ENCODE measurements at places on chromosomes 16 and 17.

DNA sequence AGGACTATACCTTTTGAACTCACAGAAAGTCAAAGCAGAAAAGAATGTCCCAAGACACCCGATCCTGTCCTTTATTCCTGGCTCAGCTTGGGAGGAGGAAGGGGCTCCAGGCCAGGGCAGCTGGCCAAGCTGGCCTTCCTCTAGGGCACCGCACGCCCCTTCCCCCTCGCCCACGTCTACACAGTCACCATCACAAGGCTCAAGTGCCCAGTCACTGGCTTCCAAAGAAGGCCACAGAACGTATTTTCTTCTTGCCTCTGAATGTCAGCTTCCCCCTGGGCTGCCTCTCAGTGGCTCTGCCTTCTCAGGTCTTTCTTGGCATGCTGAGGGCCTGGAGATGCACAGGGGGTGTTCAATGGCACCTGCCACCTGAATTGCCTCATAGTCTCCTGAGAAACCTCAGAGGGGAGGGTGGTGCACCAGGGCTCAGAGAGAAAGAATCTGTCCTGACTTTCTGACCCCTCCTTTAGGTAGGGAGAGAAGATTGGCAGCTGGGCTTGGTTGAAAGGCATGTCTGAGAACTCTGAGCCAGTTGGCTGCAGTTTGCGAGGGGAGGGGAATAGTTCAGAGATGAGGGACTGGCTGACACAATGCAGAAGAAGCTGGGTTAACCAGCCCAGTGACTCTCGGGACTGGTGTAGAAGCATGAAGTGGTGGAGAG is 2.1 kb downstream of the DHRS11 start:
- DNase-seq, result no peak

DNA sequence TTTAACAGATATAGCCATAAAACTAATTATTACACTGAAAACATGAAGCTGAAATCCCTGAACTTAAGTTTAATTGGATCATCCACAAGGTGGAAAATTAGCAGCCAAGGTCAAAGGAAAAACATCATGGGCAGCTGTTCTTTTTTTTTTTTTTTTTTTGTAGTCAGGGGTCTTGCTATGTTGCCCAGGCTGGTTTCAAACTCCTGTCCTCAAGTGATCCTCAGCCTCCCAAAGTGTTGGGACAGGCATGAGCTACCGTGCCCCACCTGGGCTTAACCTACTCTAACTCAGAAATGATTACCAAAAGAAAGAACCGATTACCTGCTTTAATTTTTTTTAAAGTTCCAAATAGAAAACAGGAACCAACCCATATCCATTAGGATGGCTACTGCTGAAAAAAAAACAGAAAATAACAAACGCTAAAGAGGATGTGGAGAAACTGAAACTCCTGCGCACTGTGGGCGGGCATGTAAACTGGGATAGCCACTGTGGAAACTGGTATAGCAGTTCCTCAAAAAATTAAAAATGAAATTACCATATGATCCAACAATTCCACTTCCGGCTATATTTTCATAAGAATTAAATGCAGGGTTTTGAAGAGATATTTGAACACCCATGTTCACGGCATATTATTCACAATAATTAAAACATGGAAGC is 8.6 kb downstream of the CMC2 start:
- no peak for DNase-seq

DNA sequence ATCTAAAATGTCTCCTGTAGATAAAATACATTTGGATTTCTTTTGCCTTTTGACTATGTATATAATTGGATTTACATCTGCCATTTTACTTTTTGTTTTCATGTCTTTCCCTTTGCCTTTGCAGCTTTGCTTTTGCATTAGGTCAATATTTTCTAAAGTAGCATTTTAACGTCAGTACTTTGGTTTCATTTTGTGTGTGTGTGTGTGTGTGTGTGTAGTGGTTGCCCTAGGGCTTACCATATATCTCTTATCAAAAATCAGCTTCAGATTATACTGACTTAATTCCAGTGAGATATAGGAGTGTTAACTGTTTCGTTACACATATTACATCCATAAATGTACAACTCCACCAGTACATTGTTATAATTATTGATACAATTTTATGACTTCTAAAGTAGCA is 26.1 kb downstream of the AKTIP start:
- no peak for DNase-seq

DNA sequence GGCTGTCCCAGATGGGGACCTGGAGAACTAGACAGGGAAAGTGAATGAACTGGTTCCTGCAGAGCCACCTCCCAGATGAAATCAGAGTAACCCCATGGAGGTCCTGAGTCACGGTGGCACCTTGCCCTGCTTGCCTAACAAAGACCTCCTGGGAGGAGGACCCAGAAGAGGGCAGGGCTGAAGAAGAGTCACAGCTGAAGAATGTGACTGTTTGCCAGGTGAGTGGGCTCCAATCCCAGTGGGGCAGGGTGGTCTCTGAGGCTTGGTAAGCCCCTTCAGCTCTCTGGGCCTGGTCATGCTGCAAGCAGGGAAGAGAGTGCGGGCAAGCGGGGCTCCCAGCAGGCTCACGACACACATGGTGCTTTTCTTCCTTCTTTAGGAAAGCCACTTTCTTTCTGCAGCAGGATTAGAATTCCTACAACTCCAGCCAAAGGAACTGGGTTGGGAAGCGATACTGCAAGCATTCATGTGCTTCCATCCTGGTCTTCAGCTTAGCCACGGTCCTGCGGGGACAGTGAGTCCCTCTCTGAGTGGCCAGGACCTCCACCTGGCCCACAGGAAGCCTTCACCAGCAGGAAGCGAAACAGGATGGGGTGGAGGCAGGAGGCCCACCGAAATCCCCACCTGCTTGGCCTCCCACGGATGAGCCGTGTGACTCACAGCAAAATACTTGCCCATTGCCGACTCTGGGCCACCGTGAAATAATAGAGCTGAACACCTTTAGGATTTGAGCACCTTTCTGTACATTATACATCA is 4.3 kb downstream of the C16orf74 start:
- no peak for DNase-seq

GRCh38 chr16:9647981-9648701 is 534.1 kb downstream of the GRIN2A start:
- no peak for DNase-seq

DNA sequence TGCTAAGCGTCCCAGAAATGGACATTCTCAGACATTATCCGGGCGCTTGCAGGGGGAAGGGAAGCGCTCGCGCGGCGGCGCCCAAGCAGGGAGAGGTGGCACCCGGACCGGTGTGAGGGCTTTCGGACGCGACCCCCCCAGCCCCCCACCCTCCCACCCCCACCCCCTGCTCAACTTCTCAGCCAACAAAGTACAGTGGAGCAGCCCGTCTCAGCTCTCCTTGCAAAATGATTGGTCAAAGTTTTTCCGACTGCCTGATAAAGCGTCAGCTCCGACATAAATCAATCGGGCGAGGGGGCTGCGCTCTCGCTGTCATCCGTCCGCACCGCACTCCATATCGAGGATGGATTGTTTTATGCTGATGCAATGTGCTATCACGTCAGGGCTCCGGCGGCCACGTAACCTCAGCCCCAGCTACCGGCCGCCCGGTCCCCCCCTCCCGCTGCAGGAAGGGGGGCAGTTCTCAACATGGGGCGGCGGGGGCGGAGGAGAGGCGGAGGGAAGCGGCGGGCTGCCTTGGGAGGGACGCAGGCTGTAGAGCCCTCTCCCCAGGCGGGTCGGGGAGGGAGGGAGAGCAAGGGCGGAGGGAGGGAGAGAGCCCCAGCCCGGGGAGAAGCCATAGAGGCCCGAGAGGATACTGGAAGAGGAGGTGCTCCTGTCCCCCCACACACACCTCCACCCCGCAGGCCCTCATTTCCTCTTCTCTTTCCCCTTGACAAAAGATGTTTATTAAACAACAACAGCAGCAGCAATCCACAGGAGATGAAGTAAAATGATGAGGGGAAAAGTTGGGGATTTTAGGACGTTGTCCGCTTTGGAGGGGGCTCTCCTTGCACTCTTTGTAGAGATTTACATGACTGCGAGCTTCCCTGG is at the start of gene HOXB9:
Gene HOXB9, minus strand, starts transcription at position 114 of the 873 bp plus-strand sequence. Its CDS starts 89 bp downstream, at position 25.
- DNase-seq, result peak; percentile 11

DNA sequence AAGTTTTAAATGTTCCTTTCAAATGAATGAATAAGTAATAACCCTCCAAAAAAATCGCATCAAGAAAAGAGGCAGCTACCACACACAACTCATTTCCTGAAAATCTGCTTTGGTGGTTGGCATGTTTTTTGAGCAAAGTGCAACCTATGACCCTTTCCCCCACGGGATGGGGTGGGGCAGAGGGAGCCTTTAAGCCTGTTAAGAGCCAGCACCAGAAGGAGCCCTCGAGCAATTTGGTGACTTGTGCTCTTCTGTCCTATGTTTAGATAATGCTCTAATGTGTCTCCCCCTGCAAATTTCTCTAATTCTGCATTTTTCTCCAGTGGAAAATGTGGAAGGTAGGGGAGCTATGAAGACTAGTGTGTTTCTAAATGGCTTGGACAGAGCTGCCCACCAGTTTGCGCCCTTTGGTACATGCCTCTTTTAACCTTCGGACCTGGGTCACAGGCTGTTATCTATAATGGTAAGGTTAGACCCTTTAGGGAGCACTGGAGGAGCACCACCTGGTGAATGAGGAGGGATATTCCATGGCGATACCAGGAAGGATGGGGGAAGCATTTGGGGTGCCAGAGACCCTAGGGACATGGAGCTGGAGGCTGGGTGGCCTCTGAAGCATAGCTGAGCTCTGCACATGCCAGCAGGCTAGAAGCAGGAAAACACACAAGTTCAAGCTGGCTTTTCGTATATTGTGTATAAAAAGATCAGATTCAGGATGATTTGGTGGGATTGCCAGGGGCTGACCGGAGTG is 1.6 kb downstream of the PYCARD start:
- no peak for DNase-seq

DNA sequence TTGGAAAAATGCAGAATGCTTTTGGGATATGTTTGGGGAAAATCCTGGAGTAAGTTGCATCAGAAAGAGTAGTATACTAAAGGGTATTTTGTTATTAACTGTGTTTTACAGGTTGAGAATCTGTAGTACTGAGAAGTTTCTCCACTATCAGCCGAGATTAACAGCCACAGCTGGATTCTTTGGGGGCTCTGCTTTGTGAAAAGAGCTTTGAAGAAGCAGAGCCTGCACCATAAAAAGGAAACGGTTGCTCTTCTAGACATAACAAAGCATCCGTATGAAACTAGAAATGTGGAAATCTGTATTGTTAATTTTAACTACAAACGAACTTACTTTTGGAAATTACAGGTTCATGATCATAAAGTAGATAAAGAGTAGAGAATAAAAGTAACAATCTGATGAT is 5.3 kb downstream of the NLK start:
- no peak for DNase-seq

- no peak for DNase-seq
Observed at GRCh38 chr17:60748204-60748603, 70.6 kb downstream of the BCAS3 start.

GRCh38 chr17:79621151-79621943 is 10.5 kb upstream of the RBFOX3 start:
- no peak for DNase-seq

GRCh38 chr17:47276868-47277267 is 23.2 kb downstream of the ITGB3 start:
- DNase-seq, result no peak

GRCh38 chr17:38885728-38886642 is 16.1 kb downstream of the LASP1 start:
- no peak for DNase-seq

DNA sequence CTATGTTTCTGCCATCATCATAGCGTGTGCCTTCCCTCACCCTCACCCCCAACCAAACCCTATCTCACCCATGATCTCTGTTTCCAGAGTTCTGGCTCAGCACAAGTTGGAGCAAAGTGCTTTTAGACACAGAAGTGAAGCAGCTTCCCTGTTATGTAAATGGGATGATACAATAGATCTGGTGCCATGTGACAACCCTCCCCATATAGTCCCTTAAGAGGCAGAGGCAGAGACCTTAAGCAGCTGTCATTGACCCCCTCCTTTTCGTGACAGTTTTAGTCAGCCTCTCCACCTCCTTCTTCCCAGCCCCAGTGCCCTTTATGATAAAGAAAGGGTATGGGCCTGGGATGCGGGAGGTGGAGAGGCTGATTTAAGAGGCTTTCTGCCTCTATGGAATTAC is 40.3 kb upstream of the MED13 start:
- no peak for DNase-seq

- DNase-seq, result no peak
Observed at GRCh38 chr16:81638286-81638945, 140.7 kb upstream of the PLCG2 start.

GRCh38 chr16:21638573-21638975 is 13.8 kb downstream of the IGSF6 start:
- DNase-seq, result no peak

- no peak for DNase-seq
Observed at GRCh38 chr16:19068237-19068815, 912 bp downstream of the COQ7 start.

DNA sequence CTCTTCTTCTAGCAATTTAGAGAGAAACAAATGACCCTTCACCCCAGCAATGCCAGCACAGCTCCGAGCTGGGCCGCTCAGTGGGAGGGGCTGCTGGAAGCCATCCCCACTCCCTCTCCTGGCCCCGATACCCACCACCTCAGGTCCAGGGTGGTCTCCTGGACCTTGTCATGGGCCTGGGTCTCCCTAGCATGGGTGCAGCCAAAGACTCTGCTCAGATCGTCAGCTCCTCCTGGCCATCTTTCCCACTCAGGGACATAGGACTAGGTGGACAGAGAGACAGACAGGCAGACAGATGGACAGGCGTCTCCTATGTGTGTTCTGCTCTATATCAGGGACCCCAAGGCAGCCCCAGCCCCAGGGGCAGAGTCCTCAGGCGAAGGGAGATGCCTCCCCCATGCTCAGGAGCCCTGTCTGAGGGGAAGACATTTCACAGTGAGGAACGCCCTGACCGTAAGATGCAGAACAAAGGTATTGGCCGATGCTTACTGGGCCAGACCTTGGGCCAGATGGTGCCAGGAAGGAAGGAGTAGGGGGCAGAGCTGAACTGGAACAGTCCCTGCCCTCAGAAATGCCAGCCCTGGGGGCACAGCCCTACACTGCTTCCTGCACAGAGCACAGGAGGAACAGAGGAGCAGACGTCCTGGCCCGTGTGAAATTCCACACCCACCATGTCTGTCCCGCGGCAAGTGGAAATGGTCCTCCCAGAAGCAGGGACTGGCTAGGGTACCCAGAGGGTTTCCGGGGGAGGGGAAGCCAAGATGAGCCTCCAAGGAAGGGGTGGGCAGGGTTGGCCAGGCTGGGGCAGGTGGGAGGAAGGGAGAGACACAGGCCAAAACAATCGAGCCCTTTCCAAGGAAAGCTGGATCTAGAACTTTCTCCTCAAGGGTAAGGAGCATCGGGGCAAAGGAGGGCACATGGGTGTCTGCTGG is 13.0 kb downstream of the PITPNM3 start:
- DNase-seq, result no peak

DNA sequence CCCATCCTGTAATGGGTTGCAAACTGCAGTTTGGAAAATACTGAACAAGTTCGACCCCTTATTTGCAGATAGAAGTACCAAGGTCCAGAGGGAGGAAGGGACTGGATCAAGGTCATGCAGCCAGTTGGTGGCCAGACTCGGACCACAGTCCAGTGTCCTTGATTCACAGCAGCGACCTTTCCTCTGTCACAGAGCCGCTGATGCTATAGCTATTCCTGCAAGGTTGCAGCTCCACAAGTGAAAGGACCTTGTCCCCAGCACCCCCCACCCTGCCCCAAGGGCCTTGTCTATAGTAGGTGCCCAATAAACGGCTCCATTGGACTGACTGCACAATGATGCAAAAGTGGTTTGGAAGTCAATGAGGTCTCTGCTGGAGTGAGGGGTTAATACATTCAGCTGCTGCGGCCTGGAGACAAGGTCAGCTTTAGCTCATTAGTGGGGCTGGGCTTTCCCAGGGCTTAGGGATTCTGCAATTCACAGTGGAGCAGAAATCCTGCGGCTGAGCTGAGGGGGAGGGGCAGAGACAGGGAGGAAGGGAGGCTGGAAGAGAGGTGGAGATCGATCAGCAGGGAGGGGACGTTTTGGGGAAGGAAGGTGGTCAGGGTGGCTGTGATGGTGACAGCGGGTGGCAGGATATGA is 13.4 kb upstream of the CRHR1 start:
- DNase-seq, result no peak
